Smooth muscle cell of the coronary artery (primary cell): ENCODE measurements at places on chromosomes 1 and 21. TPM values are rescaled to one million over a fixed set of nuclear protein-coding genes. Genes with fewer than 3 reads are reported as not detected.

SMYD2 gene
- total RNA-seq: 28.9 and 39.1 TPM in 2 replicates

LCE1E gene
- not detected in 2 replicates for total RNA-seq

KRTAP7-1 gene
- total RNA-seq: not detected in 2 replicates

NDUFS2 gene
- total RNA-seq: 127 and 177 TPM in 2 replicates

AGBL4 gene
- total RNA-seq: not detected in 2 replicates

KHDRBS1 gene
- total RNA-seq: 16.7 and 50.6 TPM in 2 replicates

NBPF4 gene
- total RNA-seq: not detected in 2 replicates

NBPF8 gene
- total RNA-seq: 5.4 and 7.1 TPM in 2 replicates

GAS5 gene
- total RNA-seq: 474 and 585 TPM in 2 replicates

CYP4Z1 gene
- not detected in 2 replicates for total RNA-seq

PM20D1 gene
- total RNA-seq: 0.15 TPM in 1 of 2 replicates, not detected in the other

MYBPHL gene
- total RNA-seq: not detected in 2 replicates

SESN2 gene
- 12.8 and 18.4 TPM in 2 replicates for total RNA-seq

ANGPTL7 gene
- 0.23 TPM in 1 of 2 replicates, not detected in the other for total RNA-seq

ADGRL4 gene
- total RNA-seq: 13.1 and 30.1 TPM in 2 replicates

C1orf53 gene
- total RNA-seq: 3.6 and 3.9 TPM in 2 replicates

PLA2G2A gene
- 1.3 TPM in 1 of 2 replicates, not detected in the other for total RNA-seq

SPRR5 gene
- total RNA-seq: not detected in 2 replicates

COL6A1 gene
- total RNA-seq: 242 and 2,348 TPM in 2 replicates

OR2L13 gene
- not detected in 2 replicates for total RNA-seq

MAEL gene
- total RNA-seq: not detected in 2 replicates

SPRR3 gene
- not detected in 2 replicates for total RNA-seq

C2CD4D gene
- 0.12 TPM in 1 of 2 replicates, not detected in the other for total RNA-seq

FCRL2 gene
- total RNA-seq: not detected in 2 replicates

GUCA2A gene
- total RNA-seq: not detected in 2 replicates

LMOD1 gene
- 2.7 and 7.4 TPM in 2 replicates for total RNA-seq

ZFP69B gene
- total RNA-seq: 1.1 and 7.2 TPM in 2 replicates

CLDN19 gene
- total RNA-seq: not detected in 2 replicates

ADAMTS5 gene
- 0.08 and 8.1 TPM in 2 replicates for total RNA-seq

C1QB gene
- total RNA-seq: not detected in 2 replicates

TSPAN2 gene
- total RNA-seq: 0.23 TPM in 1 of 2 replicates, not detected in the other

ANKRD13C gene
- 17.9 and 24.4 TPM in 2 replicates for total RNA-seq

OR14C36 gene
- not detected in 2 replicates for total RNA-seq

CD1B gene
- total RNA-seq: not detected in 2 replicates
